Activated naive CD4-positive, alpha-beta T cell treated with Interleukin-2 at 50 U/mL for 16 hours (primary cell): ENCODE measurements at places on chromosomes 6 and 20.

GRCh38 chr6:113178349-113178748 lies 678.8 kb upstream of the MARCKS start:
- DNase-seq: no peak

- DNase-seq: no peak
Observed at GRCh38 chr6:139547804-139548203, 173.4 kb upstream of the CITED2 start.

GRCh38 chr6:44672086-44672485 lies 284.6 kb downstream of the CDC5L start:
- no peak for DNase-seq

- DNase-seq: no peak
Observed at GRCh38 chr6:13049666-13050254, 278.6 kb downstream of the TBC1D7 start.

- DNase-seq: no peak
Observed at GRCh38 chr20:64093013-64093503, 8.9 kb upstream of the LKAAEAR1 start.

- no peak for DNase-seq
Observed at GRCh38 chr20:44688053-44688625, 27.0 kb upstream of the CCN5 start.

DNA sequence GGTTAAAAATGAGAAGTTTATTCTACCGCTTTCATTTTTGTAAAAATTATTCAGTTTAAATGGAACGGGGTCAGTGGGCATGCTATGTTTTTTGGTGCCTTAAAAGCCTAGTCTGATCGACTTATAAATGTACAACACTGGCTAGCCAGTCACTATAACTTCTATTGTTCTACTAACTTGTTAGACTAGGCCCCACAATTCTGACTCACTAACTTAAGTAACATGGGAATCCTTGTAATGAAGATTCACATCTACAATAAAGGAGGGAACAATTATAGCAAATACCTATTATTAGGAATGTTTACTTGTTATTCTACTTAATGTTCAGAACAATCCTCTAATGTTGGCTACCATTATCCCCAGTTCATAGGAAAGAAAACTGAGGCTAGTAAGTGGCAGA lies 28.5 kb downstream of the REPS1 start:
- no peak for DNase-seq

GRCh38 chr6:38796850-38797249 lies 81.7 kb downstream of the DNAH8 start:
- DNase-seq: no peak

DNA sequence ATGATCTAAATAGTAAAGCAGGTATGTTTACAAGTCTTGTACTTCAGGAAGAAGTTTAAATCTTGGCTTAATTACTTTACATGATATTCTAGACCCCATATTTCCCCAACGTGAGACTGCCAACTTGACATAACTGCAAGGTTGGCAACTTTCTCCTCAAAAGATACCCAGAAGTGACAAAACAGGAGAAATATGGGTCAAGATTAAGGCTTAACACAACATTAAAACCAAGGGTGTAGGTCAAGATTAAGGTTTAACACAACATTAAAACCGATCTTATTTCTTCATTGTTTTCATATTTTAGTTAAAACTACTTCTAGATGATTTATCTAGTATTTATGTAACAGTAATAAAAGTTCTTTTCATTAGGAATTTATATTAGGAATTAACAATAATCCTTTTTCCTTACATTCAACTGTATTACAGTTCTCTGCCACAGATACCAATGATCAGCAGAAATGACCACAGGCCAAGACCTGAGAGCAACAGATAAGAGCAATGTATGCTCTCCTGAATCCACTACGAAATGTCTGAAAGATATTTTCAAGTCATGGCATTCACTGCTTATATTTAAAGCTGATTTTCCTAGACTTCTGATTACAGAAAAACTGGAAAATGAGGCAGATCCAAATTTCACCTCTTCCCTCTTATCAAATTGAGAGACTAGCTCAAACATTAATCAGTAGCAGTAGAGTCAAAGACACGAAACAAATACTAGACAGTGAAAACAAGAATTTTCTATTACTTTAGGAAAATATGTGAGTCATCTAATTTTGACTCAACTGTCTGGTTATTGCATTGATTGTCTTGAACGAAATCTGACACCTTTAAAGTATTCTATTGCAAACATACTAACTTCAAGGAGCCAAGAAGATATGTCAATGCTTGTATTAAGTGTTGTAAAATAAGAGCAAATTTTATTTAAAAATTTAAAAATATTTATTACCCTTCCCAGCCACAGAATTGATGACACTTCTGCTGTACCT lies 72.3 kb downstream of the RNGTT start:
- no peak for DNase-seq

DNA sequence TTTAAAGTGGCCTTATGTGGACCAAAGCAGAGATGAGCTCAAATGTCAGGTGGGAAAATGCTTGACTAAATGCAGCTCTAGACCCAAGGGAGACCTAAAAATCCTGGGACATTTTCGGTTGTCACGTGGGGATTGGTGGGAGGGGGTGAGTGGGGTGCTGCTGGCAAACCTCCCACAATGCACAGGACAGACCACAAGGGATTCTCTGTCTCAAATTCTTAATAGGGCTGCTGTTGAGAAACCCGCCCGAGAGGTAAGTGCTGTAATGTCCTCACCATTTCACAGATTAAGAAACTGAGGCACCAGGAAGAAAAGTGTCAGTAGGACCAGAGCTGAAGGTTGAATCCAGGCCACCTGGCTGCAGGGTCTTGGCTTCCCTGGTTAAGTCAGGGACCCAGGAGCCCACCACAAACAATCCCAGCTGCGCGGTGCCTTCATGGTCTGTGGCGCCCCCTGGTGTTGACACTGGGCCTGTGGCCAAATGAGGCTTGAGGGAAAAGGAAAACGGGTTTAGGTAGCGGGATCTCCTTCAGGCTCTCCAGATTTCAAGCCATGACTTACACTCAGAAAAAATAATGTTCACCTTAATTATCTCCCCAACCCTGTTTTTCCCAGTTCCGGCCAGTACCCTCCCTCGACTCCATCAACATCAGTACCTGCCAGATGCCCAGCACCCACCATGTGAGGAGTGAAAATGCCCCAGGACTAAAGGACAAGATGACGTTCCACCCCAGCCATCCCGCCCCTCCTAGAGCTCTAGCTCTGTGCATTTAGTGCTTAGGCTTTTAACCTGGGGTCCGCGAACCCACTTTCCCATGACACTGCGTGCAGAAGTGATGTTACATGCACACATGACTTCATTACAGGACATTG lies 7.2 kb downstream of the HLA-G start:
- DNase-seq: peak; percentile 62

DNA sequence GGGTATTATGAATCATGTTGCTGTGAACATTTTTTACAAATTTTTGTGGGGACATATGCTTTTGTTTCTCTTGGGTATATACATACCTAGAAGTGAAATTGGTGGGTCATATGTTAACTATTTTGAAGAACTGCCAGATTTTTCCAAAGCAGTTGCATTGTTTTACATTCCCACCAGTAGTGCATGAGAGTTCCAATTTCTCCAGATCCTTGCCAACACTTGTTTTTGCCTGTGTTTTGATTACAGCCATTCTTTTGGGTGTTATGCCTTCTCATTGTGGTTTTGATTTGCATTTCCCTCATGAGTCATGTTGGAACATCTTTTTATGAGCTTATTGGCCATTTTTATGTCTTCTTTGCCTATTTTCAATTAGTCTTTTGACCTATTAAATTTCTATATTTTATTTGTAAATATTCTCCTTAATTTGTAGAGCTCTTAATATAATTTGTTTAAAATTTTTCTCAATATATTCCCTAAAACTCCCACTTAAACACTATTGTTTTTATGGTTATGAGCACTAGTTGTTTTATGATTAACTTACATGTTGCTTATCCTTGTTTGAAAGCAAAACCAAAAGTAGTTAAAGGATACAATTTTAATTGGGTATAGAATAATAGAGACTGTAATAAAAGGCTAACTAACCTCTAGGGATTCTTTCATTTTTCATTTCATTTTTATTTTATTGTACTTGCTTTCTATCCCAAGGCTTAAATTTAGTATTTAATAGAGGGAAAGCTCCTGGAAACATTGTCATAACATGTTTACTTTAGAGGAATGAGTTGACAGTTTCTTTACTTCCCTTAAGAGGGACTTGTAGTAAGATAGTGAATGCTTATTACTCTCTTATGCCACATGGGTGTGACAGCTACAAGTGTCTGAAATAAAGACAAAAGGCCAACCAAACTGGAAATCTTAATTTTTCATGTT lies 5.5 kb downstream of the UBR2 start:
- DNase-seq: no peak

GRCh38 chr6:112342511-112342910 lies 4.6 kb upstream of the RFPL4B start:
- no peak for DNase-seq

DNA sequence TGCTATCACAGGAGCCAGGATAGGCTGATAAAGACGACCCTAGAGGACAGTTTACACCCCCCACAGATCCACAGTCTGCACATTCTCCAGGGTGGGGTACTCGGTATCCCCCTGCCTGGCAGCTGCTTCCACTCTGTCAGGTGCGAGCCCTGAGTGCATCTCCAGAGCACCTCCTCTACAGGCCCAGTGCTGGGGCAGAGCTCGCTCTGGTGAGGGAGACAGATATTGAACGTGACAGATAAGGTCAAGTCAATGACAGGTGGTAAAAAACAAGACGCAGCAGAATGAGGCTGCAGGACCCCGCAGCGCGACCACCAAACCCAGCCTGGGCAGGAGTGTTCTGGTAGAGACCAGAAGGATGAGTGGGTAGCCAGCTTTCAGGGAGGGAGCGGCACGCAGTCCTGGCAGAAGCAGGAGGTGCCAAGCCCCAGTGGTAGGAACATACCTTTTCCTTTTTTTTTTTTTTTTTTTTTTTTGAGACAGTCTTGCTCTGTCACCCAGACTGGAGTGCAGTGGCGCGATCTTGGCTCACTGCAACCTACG lies 12.4 kb upstream of the MYL9 start:
- no peak for DNase-seq

- no peak for DNase-seq
Observed at GRCh38 chr6:99912657-99913056, 81.4 kb downstream of the MCHR2 start.

GRCh38 chr6:7726416-7727085 lies 652 bp downstream of the BMP6 start:
- DNase-seq: no peak

GRCh38 chr6:139776041-139776440 lies 401.6 kb upstream of the CITED2 start:
- no peak for DNase-seq
